ENCODE measurements at places on chromosomes 16 and 17. TPM values are rescaled to one million over a fixed set of nuclear protein-coding genes. Genes with fewer than 3 reads are reported as not detected.

Gene MYO15A
- total RNA-seq = 1.3 TPM

Gene ZMYND15
- 4.1 TPM for total RNA-seq

DNA sequence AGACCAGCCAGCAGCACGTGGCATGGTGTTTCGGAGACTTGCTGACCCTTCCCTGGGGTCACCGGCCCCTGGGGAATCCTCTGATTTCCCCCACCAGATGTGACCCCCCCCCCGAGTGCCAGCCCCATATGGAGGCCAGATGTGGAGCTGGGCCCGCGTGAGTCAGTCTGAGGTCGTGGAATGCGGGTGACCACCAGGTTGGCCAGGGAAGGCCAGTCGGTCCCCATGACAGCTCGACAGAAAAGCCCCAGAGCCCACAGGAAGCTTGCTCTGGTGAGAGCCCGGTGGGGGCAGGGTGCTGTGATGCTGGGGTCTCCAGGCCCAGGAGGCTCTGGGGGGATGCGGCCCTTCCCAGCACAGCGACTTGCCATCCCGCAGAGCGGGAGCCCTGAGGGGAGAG, 209.0 kb downstream of the NTN1 start:
- no peak for DNase-seq
- no peak overlapping the region for H3K27ac ChIP-seq
- no peaks in the 10 kb centered on the region for H3K36me3 ChIP-seq
- peaks cover 3% of the 10 kb centered on the region for H3K27me3 ChIP-seq
- no peaks in the 10 kb centered on the region for H3K4me1 ChIP-seq
- no peak overlapping the region for H3K4me3 ChIP-seq

DNA sequence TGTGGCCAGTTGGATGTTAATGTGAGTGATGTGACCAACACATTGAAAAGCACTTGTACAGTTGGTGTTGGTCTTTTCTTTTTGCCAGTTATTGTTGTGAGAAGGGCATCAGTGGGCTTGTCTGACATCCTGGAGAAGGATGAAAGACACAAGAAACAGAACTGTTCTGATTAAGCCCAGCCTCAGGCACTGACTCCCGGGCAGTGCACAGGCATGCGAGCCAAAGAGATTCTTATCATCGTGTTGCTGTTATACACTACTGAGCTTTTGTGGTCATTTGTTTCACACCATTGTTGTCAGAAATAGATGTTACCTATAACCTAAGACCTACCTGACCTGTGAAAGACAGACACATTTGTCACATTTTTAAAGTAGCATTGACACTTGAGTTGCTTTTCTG, 236.8 kb upstream of the CA10 start:
- no peaks in the 10 kb centered on the region for H3K27me3 ChIP-seq
- H3K4me3 ChIP-seq = no peak overlapping the region
- H3K27ac ChIP-seq = no peak overlapping the region
- H3K4me1 ChIP-seq = no peaks in the 10 kb centered on the region
- DNase-seq = no peak

Gene FBXL16
- total RNA-seq = 0.50 TPM

GRCh38 chr16:49661465-49662187, 194.3 kb downstream of the ZNF423 start:
- no peaks in the 10 kb centered on the region for H3K36me3 ChIP-seq
- H3K27me3 ChIP-seq = no peaks in the 10 kb centered on the region
- DNase-seq = no peak
- peaks cover 6% of the 10 kb centered on the region for H3K4me1 ChIP-seq

DNA sequence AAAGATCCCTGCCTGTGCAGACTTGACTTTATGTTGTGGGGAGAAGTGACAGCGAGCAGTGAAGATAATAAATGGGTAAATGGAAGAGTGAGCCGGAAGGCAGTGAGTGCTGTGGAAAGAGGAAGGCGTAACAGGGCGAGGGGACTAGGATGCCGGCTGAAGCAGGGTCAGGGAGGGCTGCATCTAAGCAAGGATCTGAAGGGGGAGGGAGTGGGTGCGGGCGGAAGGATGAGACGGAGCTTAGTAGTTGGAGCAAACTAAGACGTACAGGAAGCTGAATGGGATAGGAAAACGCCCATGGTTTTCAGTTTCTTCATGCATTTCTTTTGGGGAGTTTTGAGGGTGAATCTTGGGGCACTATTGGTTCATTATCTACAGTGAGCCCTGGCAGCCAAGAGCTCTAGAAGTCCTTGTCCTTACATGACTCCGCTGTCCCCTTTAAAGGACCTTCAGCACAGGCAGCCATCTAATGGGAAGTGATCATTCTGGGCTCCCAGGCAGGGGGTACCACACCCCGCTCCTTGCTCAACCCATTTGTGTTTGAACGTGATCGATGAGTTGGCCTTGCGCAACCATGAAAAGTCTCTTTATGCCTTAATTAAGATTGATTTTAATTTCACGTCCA, 10.4 kb upstream of the NAT9 start:
- H3K27me3 ChIP-seq = no peaks in the 10 kb centered on the region
- H3K27ac ChIP-seq = no peak overlapping the region
- H3K36me3 ChIP-seq = peaks cover 57% of the 10 kb centered on the region
- H3K4me1 ChIP-seq = no peaks in the 10 kb centered on the region
- no peak for DNase-seq

DNA sequence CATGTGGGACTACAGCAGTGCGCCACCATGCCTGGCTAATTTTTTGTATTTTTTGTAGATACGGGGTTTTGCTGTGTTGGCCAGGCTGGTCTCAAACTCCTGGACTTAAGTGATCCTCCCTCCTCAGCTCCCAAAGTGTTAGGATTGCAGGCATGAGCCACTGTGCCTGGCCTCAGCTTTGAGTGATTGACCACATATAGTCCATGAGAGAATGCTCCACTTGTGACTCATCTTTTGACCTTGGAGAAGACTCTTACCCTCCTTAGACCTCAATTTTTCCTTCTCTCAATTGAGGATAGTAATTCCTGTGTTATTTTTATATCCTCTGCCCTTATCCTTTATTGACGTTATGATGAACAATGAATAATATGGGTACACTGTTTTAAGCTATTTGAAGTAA, 30.9 kb upstream of the DUSP14 start:
- H3K27ac ChIP-seq = no peak overlapping the region
- no peaks in the 10 kb centered on the region for H3K4me1 ChIP-seq
- no peaks in the 10 kb centered on the region for H3K27me3 ChIP-seq
- peaks cover 58% of the 10 kb centered on the region for H3K36me3 ChIP-seq
- no peak overlapping the region for H3K4me3 ChIP-seq
- no peak for DNase-seq

DNA sequence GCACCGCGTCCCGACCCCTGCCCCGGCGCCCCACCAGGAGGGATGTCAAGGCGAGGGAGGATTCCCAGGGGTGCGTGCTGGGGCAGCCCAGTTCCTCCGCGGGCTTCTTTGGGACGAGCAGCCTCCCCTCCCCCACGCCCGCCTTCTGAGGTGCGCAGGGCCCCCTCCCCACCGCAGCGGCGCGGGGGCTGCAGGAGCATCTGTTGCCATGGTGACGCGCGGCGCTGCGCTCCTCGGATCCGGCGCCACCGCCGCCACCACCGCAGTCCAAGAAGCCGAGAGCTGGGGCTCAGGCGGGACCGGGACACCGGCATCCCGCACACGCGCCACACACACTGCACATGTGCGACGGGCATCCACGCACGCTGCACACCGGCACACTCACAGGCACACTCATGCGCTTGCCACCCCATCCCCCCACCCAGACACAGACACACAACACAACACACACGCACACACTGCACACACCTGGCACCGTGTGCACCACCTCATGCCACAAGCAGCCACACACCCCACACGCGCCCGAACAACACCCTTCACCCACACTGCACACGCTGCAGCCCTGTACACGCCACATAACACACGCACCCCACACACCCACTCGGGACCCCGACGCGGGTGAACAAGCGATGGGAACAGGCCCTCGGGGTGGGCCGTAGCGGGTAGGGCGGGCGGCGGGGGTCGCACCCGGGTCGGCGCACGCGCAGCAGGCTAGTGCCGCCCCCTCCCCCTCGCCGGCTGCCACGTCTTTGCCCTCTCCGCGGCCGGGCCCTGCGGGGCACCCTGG, 17.0 kb downstream of the ENPP7 start:
- H3K4me3 ChIP-seq = no peak overlapping the region
- no peaks in the 10 kb centered on the region for H3K36me3 ChIP-seq
- H3K4me1 ChIP-seq = no peaks in the 10 kb centered on the region
- no peak overlapping the region for H3K27ac ChIP-seq

Gene SCN4A
- 0.17 TPM for total RNA-seq

Gene SLC5A11
- total RNA-seq = not detected

Gene KRT23
- total RNA-seq = 5.6 TPM

DNA sequence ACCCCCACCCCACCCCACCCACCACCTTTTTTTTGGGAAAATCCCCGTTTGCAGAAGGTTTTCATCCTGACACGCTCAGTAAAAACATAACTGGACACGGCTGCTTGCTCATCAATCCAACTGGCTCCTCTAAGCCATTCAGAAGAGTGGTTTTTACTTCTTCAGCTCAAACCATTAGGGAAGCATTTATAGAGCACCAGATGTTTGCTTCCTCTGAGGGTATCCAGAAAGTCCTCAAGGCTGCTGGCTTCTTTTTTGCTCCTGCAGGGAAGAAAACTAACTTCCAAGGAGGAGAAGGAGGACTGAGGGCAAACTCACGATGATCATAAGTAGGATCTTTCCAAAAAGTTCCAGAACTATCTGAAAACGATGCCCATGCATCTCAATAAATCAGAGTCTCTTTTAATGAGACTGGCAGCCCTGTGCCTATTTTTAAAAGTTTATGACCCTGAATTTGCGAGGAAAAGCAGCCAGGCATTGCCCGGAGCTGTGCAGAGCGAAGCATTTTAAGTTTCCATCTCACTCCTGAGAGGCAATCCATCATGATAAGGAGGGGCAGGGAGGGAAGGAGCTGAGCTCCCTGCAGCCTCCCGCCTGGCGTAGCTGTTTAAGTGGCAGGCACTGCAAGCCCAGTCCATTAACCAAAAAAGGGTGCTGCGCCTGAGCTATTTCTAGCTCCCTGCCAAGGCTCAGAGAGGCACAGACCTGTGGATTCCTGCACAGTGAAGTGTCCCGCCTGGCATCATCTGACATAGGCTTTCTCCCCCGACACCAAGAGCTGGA, 146.3 kb upstream of the FOXF1 start:
- H3K4me3 ChIP-seq = no peak overlapping the region
- no peaks in the 10 kb centered on the region for H3K4me1 ChIP-seq
- DNase-seq = no peak

Gene KRT28
- total RNA-seq = not detected

Gene ANKRD40CL
- total RNA-seq = not detected

Gene UBALD2
- 52.7 TPM for total RNA-seq

- no peak for DNase-seq
- H3K4me3 ChIP-seq = no peak overlapping the region
- peaks cover 8% of the 10 kb centered on the region for H3K4me1 ChIP-seq
- peaks cover 25% of the 10 kb centered on the region for H3K36me3 ChIP-seq
These were observed 4.8 kb downstream of the MSI2 start for GRCh38 chr17:57261084-57261461.

DNA sequence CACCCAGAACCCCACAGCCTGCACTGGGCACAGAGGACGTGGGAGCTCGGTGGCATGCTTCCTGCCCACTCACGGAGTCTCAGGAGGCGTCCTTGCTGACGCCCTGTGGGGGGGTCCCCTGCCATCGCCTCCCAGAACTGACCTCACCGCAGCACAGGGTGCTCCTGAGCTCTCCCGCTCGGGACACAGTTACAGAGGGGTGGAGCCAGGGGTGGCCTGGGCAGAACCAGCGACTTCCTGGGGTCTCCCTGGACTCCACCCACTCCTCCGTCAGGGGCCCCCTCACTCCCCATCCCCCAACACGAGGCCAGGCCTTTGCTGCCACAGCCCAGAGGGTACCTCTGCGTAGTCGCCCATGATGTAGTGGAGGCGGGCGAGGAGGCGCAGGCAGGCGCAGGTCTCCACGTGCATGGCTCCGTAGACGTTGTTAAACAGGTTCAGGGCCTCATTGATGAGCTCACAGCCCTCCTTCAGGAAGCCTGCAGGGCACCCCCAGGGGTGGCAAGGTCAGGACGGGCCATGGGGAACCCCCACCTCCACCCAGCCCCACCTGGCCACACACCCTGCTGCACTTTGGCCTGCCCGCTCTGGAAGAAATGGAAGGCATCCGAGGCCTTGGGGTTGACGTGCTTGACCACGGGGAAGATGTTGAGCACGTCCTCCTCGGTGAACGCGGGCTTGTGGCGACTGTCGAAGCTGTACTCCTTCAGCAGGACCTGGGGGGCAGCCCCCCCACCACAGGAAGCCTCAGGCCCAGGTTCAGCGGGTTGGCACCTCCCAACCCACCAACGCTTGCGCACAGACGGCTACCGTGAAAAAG, 17.8 kb downstream of the CLUH start:
- no peak overlapping the region for H3K4me3 ChIP-seq
- no peak overlapping the region for H3K27ac ChIP-seq
- H3K27me3 ChIP-seq = no peaks in the 10 kb centered on the region

Gene HBA2
- total RNA-seq = 149 TPM

Gene KREMEN2
- total RNA-seq = not detected

Gene MGAT5B
- total RNA-seq = 1.2 TPM

Gene NOG
- total RNA-seq = 2.2 TPM

GRCh38 chr17:42898147-42898811, 2.3 kb upstream of the G6PC1 start:
- no peaks in the 10 kb centered on the region for H3K27me3 ChIP-seq
- H3K27ac ChIP-seq = no peak overlapping the region
- peaks cover 29% of the 10 kb centered on the region for H3K4me1 ChIP-seq
- no peak overlapping the region for H3K4me3 ChIP-seq
- DNase-seq = no peak
- H3K36me3 ChIP-seq = no peaks in the 10 kb centered on the region

Gene GNG13
- not detected for total RNA-seq

- H3K36me3 ChIP-seq = no peaks in the 10 kb centered on the region
- H3K4me3 ChIP-seq = no peak overlapping the region
- H3K4me1 ChIP-seq = peaks cover 19% of the 10 kb centered on the region
- no peak for DNase-seq
These were observed 39.1 kb downstream of the CDRT15 start for GRCh38 chr17:14197586-14197985.

DNA sequence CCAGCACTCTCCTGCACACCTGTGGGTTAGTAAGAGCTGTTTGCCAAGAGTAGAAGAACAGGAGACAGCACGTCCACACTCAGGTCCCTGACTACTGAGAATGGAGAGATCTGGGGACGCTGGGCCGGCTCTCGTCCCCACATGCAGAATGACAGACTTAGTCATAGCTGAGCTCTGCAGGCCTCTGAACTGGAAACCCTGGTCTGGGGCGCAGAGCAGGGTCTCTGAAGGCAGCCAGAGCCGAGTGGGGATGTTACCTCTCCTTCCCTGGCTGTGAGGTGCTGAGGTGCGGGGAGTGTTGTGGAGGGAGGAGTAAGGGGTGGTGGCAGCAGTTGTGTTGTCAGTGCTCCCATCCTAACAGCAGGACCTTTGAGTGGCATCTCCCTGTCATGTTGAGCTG, 7.2 kb upstream of the JPT2 start:
- peak; percentile 28 for DNase-seq
- H3K36me3 ChIP-seq = peaks cover 97% of the 10 kb centered on the region
- H3K27ac ChIP-seq = no peak overlapping the region
- no peaks in the 10 kb centered on the region for H3K27me3 ChIP-seq
- H3K4me3 ChIP-seq = no peak overlapping the region
- no peaks in the 10 kb centered on the region for H3K4me1 ChIP-seq

Gene HEXIM1
- total RNA-seq = 34.6 TPM

Measured in left lung (tissue), 14 donors.